Fibroblast of skin of left quadriceps (primary cell): ENCODE measurements at places on chromosomes 16 and 17.

- no peak for DNase-seq
These were observed 27.1 kb downstream of the MEOX1 start for GRCh38 chr17:43634591-43635125.

GRCh38 chr17:61409301-61410112 is 9.9 kb downstream of the TBX2 start:
- no peak for DNase-seq

DNA sequence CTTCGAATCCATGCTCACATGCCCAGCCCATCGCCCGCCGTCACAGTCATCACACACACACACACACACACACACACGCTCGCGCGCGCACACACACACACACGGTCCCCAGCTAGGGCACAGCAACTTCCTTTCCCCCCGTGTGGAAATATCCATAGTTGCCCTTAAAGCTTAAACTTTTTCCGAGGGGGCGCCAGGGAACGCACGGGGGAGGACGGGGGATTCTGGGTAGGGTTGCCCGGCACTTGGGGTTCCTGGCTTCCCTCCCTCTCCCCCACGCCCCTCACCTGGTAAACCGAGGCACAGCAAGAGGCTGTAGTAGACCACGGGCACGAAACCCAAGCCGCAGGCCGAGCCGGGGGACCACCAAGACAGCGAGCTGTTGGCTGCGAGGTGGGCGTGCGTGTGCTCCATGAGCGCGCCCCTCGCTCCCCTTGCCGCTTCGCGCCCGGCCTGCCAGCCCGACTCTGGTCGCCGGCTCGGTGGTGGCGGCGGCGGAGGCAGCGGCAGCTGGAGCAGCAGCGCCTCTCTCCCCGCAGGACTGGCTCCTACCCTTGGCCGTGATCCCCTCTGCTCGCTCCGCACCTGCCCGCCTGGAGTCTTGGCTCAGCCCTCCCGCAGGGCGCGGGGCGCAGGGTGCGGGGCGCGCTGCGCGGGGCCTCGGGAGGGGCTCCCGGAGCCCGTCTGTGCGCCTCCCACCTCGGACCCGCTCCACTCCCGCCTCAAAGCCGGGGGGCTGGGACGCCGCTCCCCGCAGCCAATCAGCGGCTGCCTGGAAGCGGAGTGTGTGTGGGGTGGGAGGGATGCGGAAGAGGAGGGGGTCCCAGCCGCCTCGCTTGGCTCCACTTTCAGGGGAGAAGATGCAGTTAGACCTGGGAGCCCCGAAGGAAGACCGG is at the start of gene GPR139:
GPR139 (minus strand) TSS at position 688 of the 896 bp plus-strand sequence; CDS start at position 414, 274 bp downstream.
- no peak for DNase-seq

- DNase-seq: no peak
These were observed 803 bp upstream of the TLCD2 start for GRCh38 chr17:1710807-1711553.

GRCh38 chr17:50022463-50023130 is 27.6 kb upstream of the DLX3 start:
- DNase-seq: no peak
